ENCODE measurements at places on chromosomes 7 and 10.

GRCh38 chr7:121049028-121049791 is 60.7 kb downstream of the CPED1 start:
- DNase-seq = no peak

DNA sequence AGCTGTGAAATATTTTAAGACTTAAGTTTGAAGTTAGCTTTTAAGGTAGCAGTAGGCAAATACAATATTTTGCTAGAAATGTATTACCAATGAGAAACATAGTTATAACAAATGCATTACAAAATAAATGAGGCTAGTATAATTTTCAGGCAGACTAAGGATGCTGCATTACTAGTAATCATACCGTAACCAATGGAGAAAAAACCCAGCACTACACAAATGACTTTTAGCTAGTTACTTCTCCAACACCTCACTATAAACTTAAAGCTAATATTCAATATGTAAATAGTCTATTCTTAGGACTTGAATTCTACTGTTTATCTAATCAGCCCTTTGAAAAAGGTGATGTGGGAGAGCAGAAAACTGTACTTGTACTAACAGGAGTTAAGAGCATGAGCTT is 285.3 kb upstream of the KLF14 start:
- DNase-seq = no peak

DNA sequence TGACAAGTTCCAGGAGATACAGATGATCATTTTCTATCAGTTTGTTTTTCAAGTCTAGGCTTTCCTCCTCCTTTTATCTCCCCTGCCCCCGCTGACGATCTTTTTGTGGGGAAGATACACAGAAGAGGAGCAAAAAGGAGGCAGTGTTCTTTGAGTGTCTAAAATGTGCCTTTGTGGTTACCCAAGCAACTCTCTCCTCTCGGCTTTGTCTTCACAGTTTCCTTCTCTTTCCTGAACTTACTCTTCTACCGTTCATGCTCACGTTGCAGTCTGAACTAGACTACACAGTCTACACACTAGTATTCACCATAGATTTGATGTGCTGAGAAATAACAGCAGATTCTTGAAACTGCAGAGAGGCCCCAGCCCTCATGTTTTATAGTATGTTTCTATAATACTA is 23.6 kb downstream of the CEP41 start:
- no peak for DNase-seq

- DNase-seq = no peak
These were observed 182.9 kb upstream of the SHH start for GRCh38 chr7:155995183-155995612.

DNA sequence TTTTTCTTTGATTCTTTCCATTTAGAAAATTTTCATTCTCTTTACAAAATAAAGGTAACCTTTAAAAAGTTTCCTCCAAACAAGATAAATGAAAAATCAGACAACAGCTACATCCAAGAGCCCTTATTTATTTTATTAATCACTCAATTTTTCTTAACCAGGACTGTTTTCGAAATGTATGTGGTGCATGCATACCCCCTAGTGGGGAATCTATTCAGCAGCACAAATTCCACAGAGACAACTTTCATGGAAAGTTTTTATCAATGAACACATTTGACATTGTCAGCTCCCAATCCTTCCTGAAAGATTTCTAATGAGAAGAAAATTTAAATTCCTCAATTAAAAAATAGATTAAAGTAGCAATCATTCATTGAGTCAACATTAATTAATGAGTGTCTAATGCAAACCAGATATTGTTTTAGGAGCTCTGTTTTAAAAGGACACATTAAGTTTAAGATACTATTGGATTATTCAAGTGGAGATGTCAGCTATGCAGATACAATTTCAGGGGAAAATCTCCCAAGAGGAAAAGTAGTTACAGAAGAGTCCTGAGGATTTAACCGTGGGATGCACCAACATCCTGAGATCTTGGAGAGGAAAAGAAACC is 5.2 kb upstream of the HTR7 start:
- no peak for DNase-seq

DNA sequence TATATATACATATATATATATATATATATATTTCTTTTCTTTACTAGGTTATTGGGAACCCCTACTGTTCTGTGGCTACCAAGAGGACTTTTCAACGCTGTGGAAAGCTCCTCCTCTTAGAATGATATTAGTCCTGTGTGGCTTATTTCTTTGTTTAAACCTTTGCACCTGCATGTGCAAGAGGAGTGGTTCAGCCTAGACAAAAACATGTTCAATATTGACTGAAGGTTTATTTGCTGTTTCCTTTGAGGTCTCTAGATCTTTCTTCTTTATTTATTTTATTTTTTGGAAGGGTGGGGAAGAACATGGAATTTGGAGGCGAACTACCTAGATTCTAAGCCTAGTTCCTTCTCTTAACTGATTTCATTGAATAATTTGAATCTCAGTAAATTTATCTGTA is 118.1 kb downstream of the GNAT3 start:
- no peak for DNase-seq

GRCh38 chr10:49323171-49323895 is 24.4 kb downstream of the C10orf71 start:
- no peak for DNase-seq

- DNase-seq = no peak
These were observed 8.0 kb downstream of the CDH23 start for GRCh38 chr10:71404503-71405295.

GRCh38 chr7:151069841-151070573 is 10.6 kb downstream of the FASTK start:
- no peak for DNase-seq

DNA sequence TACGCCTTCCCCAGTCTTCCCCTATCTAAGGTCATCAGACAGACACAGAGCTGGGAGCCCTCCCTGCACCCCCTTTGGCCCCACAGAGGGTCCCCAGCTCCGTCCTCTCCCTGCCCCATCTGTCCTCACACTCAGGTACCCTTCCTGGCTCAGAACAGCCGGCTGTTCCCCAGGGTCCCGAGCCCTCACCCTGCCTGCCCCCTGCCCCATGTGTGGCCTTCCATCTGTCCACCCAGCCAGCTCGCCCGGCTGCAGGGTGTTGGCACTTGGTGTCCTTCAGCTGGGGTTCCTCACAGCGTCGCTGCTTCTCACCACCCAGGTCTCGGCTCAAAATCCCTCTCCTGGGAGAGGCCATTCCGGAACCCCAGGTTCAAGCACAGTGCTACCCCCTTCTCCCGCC is 28.9 kb upstream of the ELFN1 start:
- no peak for DNase-seq

GRCh38 chr7:123787220-123788007 is 38.6 kb upstream of the WASL start:
- no peak for DNase-seq

DNA sequence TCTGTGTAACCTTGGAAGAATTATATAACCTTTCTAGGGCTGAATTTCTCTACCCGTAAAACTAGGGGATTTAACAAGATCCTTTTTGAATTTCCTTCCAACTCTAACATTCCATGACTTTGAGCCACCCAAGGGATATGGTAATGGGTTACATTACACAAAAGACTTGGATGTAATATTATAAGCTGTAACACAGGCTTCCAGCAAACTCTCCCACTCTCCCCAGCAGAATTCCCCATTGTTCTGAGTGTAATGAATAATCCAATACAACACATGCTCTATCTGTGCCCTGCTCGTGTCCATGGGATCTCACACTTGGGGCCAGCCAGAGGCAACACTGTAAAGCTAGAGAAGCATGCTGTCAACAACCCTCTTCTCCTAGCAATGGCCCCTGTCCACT is 790.6 kb upstream of the AUTS2 start:
- no peak for DNase-seq

GRCh38 chr10:27534161-27534700 is 30.1 kb downstream of the RAB18 start:
- no peak for DNase-seq

DNA sequence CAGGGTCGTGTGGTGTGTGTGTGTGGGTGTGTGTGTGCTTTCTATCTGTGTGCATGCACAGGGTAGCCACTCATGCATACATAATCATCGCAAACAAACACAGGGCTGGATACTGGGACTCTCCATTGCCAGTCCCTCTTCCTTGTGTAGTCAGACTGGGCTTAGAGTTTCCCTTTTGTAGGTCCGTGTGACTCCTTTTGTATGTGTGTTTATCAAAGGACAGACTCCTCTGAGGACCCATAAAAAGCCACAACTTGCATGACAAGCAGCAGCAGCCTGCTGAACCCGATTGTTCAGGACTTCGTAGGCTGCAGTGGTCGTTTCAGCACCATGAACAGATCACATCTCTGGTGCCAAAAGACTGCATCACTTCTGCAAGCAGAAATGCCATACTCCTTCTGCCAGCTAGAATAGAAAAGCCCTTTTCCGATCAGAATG is 895 bp downstream of the VSTM2A start:
- DNase-seq = no peak

DNA sequence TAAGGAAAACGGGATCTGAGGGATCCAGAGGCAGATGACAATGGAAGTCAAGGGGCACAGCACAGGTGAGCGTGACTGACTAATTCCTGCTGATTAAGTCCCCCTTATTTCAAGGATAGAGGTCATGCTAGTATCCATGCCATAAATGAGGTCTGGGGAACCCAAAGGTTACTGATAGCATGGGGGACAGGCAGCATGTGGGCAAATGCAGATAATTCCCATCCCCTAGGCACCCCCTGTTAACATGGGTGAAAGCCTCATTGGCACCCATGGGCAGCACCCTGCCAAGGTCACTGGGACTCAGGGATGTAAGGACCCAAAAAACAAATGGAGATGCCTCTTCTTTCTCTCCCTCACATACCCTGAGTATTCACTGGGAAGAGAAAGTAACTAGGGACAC is 139.7 kb downstream of the WDR11 start:
- no peak for DNase-seq

- DNase-seq = no peak
These were observed 16.8 kb downstream of the TRIM8 start for GRCh38 chr10:102660888-102661657.

DNA sequence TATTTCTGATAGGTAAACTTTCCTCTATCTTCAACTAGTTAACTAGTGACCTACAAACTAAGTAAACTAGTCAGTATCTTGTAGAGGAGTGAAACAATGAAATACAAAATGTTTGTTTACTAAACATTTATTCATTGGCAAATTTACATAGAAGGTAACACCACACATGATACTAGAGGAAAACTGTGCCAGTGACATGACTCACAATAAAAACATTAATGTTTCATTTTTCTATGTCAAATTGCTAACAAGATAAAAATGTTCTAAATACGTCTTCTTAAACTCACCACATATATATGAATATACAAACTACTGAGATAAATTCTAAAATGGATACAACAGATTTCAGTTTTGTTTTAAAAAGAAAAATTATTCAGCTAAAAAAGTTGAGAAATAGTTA is 471.3 kb downstream of the PARD3 start:
- no peak for DNase-seq

- DNase-seq = no peak
These were observed 338 bp downstream of the SDK1 start for GRCh38 chr7:3301449-3301731.

GRCh38 chr7:40793132-40793531 is 658.3 kb downstream of the SUGCT start:
- no peak for DNase-seq

DNA sequence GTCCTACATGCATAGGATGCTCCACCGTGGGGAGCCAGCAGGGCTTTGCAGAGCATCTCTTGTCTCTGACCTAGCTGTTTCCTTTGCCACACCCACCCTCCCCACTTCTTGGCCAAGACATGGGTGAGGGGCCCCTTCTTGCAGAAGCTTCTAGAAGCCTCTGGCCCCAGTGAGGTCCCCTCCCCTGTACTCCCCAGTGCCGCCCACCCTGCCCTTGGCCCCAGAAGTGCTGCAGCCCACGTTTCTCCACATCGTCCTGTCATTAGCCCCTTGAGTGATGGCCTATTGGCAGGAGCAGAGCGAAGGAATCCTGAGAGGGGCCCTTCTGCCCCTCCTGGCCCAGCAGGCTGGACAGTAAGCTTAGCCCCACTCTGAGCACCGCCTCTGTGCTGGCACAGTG is 43.7 kb downstream of the ALOX5 start:
- DNase-seq = no peak

GRCh38 chr7:104857458-104858425 is 156.3 kb upstream of the KMT2E start:
- DNase-seq = no peak

DNA sequence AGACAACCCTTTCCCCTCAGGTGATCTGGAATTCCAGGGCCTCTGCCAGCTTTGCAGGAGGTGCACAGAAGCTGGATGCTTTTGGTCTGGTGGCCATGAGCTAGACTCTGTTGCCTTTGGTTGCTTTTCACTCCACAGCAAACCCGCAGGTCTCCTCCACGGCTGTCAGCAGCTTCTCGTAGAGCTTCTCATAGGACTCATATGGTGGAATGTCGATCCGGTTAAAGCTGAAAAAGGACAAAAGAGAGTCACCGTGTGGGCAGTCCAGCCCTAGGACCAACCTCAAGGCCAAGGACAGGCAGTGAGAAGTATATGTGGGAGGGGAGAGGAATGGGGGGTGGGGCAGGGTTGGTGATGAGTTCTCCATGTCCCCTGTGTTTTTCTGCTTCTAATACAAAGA is 113.5 kb downstream of the SMURF1 start:
- no peak for DNase-seq

- no peak for DNase-seq
These were observed 629.0 kb upstream of the IGFBP3 start for GRCh38 chr7:46549892-46550639.

DNA sequence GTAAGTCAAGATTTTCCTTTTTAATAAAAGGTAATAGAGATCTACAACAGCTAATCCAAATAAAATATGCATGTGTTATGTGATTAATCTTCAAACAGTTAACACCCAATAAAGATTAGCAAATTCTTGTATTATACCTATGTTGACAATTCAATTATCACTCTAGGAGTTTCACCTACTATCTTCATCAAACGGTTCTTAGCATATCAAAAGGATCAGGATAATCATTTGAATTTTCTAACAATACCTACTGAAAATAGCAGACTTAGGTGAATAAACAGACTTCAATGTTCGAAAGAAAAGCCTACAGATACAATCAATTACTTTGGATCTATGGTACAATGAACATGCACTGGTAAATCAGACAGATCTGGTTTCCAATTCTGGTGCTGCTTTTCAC is 268.3 kb downstream of the CACNA2D1 start:
- DNase-seq = no peak

DNA sequence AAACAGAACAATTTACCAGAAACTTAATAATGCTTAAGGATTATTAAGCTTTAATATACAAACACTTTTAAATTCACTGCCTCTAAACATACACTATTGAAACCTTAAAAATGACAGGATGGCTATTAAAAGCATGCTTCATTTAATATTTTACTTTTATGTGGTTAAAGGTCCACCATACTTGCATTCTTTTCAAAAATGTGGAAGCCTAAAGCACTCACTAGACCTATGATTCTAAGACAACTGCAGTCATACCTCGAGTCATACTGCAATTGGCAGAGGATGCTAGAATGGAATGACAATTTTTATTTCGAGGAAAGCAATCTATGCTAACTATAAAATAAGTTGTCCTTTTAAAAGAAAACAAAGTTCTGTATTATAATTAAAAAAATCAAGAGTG is 85.3 kb downstream of the PIP4K2A start:
- no peak for DNase-seq

- DNase-seq = no peak
These were observed 149.4 kb downstream of the SNX10 start for GRCh38 chr7:26441002-26441521.

- DNase-seq = no peak
These were observed 18.9 kb downstream of the FAM171A1 start for GRCh38 chr10:15352201-15352600.

All from GM12864 (cell line).